ENCODE measurements at places on chromosomes 7 and 10. TPM values are rescaled to one million over a fixed set of nuclear protein-coding genes. Genes with fewer than 3 reads are reported as not detected.

CRHR2 gene
- 0.28 TPM for total RNA-seq

SPDYE16 gene
- 0.37 TPM for total RNA-seq

BTBD16 gene
- total RNA-seq = not detected

ZNF804B gene
- 0.55 TPM for total RNA-seq

TMEM184A gene
- total RNA-seq = 17.5 TPM

CLDN12 gene
- 27.1 TPM for total RNA-seq

CALML5 gene
- total RNA-seq = not detected
